Lower leg skin (tissue), 4 donors: ENCODE measurements at places on chromosomes 2 and 18.

DNA sequence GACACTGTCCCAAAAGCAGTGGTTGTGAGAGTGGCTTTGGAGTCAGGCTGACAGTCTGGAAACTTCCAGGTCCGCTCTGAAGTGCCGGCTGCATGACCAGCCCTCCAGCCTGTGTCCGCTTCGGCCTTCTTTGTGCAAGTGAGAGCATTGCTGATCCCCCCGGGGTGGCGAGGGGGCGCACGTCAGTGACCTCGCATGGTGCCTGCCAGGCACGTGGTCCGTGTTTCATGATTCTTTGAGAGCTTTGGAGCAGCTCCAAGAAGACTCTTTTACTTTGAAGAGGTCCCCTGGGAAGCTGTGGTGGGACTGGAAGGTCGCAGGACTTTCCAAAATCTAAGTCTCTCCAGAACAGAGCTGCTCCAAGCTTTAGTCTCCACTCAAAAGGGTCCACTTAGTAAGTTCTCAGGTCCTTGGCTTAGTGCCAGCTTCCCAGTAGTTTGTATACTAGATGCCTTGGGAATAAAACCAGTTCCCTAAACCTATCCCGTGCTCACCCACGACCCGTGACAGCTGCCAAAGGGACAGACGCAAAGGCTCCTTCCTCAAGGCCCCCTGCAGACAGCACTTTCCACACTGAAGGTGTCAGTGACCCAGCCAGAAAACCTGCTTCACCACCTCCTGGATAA, 68.8 kb downstream of the ADI1 start:
- DNase-seq, result no peak

- no peak for DNase-seq
These were observed 9.0 kb upstream of the SLC35F6 start for GRCh38 chr2:26754972-26755670.

DNA sequence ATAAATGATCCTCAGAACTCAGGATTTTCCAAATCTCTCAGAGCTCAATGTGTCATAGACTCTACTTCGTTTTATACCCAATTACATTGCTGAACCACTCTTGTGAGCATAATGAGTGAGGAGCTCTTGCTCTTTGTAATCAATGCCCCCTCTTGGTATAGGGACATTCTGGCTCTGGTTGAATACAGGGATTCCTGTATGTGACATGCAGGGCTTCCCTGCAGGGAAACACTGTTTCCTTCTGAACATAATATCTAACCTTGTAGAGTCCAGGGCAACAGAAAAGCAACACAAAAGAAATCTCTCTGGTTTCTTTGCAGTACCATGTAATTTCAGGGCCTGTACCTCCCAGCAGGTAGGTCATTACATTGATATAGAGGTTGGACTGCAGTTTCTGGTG, 101.5 kb downstream of the CPS1 start:
- DNase-seq, result no peak

GRCh38 chr2:155368934-155369333, 670.4 kb downstream of the KCNJ3 start:
- DNase-seq, result no peak

DNA sequence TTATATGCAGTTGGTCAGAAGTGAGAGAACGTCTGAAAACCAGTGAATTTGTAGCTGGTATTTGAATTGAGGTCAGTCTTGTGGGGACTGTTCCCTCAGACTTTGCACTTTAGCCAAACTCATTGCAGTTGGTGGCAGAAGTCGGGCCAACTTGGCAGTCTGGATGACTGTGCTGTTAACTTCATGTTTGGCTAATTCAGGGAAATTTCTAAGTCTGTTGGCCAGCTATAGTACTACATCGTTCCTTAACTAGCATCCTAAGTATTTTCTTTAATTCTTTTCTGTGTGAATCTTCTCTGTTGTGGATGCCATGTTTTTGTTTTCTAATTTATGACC, 806.8 kb upstream of the GCFC2 start:
- DNase-seq, result no peak

GRCh38 chr2:26487192-26487591, 9.3 kb upstream of the OTOF start:
- DNase-seq, result no peak

- DNase-seq, result no peak
These were observed 153.6 kb upstream of the DSEL start for GRCh38 chr18:67670024-67670543.

GRCh38 chr2:190050001-190050400, 12.5 kb downstream of the MSTN start:
- no peak for DNase-seq

- DNase-seq, result no peak
These were observed 24.7 kb downstream of the PKDCC start for GRCh38 chr2:42072349-42073118.

DNA sequence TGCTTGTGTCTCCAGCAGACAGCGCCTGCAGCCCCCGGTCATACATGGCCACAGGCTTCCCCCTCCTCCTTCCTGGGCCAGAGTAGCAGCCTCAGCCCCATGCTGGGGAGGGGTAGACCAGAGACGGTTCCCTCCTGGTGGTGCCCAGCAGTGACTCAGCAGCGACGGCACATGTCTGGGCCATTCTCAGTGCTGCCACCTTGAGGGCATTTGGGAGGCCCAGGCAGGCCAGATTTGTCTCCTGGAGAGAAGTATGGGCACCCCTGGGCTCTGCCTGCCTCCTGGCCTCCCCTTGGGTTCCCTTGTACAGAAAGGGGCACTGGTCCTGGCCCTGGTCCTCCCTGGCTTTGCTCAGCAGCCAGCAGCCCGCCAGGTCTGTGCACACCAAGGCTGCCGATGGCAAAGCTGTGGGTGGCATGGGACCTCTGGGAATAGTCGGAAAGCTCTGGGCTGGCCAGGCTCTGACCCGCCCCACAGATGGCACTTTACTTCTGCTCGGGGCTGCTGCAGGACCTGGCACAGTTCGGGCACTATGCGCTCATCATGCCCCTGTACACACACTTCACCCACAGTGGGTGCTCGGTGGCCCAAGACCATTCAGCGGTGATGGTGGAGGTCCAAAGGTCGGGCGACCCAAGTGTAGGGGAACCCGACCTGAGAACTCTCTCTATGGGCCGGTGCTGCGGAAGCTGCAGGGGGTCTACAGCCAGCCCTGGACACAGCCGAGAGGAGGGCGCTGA, 11.4 kb upstream of the ALPI start:
- DNase-seq, result peak; percentile 81

DNA sequence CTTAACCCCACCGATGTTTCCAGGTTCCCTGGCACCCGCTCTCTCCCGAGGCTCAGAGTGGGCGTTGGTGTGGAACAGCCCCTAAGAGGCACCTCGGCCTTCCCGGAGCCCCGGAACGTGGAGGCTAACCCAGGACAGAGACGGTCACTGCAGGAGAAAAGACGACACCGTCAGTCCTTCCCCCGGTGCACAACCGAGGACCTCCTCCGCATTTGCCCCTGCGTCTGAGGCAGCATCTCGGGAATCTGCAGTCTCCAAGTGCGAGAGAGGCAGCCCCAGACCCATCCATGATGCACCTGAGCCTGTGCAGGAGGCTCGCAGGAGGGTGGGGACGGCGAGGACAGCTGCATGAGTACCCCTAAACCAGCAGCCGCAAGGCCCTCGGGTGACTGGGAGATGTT, 204.9 kb upstream of the SALL3 start:
- DNase-seq, result no peak
